Fibroblast of upper back skin (primary cell): ENCODE measurements at places on chromosomes 11 and 22.

GRCh38 chr11:86578727-86579405 is 93.5 kb downstream of the ME3 start:
- no peak for DNase-seq

DNA sequence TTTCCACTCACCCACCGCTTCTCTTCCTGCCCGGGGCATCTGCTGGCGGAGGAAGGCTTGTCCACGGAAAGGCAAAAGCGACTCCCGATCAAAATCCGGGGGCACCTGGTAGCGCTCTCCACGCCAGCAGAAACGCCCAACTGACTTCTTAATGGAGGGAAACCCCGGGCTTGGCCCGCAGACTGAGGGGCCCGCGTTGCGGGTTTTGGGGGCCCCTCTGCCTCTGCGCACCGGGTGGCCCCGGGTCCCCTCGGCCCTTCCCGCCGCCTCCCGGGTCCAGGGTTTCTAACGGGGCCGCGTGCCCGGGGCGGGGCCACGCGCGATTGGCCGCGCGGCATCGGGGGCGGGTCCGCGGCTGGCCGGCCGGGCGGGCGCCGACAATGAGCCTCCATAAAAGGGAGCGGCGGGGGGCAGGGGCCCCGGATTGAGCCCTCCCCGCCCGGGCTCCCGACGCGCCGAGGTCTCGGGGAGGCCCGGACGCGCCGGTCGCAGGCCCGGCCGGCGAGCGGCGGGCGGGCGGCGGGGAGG is at the start of gene SPINDOC:
Gene SPINDOC, plus strand, starts transcription at position 422 of the 528 bp plus-strand sequence. CDS start 231 bp downstream, outside the sequence.
- peak; percentile 71 for DNase-seq

- DNase-seq: peak; percentile 61
These were observed 976.3 kb upstream of the FAT3 start for GRCh38 chr11:91248199-91248807.

DNA sequence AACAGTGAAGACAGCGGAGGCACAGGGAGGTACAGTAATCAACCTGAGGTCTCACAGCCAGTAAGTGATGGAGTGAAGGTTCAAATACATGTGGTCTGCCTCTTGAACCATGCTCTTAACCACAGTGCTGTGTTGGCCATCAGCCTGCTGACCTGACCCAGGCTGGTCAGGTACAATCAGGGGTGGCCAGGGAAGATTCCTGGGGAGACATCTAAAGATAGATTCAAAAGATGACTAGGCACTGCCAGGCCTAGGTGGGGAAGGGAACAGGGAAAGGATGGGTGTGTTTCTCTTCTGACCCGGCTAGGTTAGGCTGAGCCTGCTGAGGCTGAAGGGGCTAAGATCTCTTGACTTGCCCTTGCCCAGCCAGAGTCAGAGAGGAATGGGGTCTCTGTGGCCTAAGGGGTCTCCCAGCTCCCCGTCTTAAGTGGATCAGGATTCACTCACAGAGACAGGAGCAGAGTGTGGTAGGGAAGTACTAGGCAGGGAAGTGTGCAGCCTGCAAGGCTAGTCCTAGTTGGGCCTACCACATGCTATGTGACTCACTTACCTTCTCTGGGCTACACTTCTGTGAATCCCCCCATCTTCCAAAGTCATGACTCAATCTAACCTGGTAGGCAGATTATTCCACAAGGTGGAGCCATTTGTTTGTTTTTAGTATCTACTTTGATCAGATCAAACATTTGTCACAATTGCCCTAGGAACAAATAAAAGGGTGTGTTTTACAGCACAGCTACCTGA is 10.4 kb upstream of the SREBF2 start:
- DNase-seq: peak; percentile 76

GRCh38 chr22:48779661-48780596 is 1047.7 kb downstream of the BRD1 start:
- DNase-seq: no peak

GRCh38 chr22:20223421-20224255 is 44.5 kb downstream of the RTN4R start:
- no peak for DNase-seq

DNA sequence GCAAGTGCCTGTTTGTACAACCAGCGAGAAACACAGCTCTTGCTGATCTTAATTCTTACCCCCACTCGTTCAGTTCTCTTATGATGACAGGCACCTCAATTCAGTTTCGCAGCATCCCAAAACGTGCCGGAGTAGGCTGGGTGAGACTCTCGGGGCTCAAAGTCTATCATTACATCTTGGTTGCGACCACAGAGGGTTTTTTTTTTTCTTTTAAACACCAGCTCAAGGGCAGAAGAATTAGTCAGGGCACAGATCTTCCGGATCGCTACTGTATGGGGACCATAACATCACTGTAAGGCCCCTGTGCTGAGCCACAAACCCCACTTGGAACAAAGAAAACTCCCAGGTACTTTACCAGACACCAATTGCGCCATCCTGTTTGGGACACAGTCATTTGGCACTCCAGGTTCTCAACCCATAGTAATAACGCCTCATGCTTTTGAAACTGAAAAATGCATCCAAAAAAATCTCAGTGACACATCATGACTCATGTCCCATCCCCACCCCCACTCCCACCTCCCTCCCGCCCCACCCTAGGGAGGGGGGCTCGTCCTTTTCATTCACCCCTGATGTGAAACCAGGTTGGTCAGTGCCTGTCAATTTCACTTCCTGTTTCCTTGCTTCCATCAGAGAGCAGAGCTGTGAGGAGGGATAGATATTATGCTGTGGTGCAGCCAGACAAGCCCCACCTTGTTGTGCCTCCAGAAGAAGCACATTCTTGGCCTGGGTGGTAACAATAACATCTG is 41.0 kb upstream of the CD5 start:
- peak; percentile 16 for DNase-seq

DNA sequence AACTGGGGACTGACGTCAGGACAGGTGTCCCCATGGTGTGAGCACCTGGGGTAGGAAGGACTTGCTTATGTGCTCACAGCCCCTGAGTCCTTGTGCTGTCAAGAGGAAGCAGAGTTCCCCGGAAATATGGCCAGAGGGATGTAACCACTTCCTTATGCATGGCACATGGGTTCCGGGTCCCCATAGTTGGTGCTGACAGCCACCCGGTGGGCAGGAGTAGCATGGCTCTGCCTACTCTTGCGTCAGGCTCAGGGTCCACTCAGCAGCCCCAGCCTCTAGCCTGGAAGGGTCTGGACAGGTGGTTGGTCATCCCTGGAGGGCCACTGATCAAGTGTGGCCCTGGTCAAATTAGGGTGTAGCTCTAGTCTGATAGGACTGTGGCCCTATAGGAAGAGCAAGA is 42.8 kb upstream of the CCND1 start:
- DNase-seq: no peak

DNA sequence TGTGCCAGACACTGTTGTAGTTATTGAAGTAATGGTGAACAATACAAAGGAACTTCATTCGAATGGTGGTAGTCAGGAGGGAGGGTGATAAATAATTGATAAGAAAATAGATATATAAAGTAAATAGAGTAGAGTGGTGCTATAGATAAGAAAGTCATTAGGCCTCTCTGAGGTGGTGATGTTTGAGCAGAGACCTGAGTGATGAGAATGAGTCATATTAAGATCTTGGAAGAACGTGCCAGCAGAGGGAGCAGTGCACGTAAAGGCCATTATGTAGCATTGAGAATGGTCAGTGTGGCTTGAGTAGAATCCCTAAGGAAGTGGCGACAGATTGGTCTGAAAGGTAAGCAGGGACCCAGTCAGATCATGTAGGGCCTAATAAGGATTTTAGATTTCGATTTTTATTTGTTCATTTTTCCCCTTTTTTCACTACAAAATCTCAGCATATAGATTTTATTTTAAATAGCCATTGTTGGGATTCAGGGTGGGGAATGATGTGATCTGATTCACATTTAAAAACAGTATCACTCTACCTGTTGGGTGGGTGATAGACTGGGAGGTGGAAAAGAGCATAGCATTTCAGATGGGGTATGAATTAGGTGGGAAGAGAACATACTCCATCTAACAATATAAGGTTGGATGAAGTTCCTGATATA is 44.7 kb downstream of the CCDC90B start:
- DNase-seq: peak; percentile 75

DNA sequence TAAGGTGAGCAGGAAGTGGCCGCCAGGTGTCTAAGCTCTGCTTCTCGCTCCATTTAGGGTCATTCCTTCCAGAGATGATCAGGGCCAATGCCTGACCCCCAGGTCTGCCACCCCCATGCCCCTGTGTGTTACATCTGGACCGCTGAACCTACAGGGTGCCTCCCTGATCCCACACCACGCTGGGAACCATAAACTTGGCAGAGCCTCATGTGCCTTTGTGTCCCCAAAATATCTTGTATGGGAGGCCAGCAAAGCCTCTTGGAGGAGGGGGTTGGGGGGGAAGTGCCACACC is 3.7 kb downstream of the TST start:
- no peak for DNase-seq

DNA sequence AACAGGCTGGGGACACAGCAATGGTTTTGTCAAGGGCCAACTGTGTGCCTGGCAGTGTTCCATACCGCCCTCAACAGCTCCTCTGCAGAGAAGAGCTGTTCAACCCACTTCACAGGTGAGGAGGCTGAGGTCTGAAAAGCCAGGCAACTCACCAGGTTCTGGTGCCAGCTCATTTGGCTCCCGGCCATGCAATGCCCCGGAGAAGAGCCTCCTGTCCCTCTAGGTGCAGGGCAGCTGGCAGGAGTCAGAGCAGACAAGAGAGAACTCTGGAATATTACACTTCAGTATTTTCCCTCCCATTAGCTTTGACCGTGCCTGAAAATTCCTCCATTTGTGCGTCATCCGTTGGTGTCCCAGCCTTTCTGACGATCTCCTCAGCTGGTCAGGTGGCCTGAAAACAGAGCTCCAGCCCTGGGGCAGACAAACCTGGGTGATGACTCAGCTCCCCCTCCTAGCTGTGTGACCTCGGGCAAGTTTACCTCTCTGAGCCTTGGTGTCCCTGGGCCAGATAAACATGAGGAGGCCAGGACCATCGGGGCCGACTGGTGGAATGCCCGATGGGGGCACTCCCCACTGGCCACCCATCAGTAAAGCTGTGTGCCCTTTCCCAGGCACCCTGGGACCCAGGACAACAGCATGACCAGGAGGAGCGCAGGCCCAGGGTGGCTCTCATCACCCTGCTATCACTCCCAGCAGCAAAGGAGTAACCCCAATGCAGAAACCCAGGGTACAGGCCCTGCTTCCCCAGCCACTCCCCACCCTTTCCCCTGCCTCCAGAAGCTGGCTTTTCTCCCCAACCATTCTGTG is 9.6 kb upstream of the C1QTNF6 start:
- no peak for DNase-seq

DNA sequence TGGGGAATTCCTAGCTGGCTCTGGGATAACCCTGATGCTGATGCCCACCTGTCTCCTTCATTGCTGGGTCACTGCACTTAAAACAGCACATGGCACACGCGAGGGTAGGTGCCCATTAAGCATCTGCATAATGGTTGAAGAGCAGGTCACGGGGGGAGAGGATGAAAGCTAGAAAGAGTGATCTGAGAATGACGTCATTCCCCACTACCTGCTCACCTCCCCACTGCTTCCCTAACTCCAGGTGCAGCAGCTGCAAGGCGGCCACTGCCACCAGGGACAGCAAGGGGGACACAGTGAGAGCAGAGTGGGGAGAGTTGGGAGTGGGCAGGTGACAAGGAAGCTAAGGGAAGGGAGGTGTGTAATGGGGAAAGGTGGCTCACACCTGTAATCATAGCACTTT is 27.0 kb downstream of the ADA2 start:
- DNase-seq: no peak

DNA sequence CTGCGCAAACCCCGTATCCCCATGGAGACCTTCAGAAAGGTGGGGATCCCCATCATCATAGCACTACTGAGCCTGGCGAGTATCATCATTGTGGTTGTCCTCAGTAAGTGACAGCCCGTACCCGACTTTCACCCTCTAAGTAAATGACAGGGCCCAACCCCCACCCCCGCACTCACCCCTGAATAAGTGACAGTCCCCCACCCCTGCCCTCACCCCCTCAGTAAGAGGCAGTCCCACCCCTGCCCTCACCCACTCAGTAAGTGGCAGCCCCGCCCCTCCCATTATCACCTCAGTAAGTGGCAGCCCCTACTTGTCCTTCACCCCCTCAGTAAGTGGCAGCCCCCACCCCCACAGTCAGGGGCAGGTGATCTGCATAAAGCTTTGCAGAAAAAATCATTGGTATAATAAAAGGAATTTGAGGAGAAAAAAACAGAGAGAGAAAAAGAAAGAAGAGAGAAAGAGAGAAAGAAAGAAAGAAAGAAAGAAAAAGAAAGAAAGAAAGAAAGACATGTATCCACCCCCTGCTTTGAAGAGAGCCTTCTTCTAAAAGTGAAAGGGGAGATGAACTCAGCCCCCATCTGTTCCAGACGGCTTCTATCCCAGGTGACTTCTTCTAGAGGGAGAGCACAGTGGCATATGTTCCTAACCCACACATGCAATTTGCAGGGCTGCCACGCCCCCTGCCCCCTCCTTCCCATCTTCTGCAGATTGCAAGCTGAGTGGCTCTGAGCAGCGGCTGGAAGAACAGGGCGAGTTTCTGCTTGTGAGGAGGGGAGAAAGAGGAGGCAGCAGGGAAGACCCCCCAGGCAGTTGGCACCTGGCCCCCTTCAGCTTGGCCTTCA is 12.5 kb upstream of the SMIM35 start:
- DNase-seq: no peak

DNA sequence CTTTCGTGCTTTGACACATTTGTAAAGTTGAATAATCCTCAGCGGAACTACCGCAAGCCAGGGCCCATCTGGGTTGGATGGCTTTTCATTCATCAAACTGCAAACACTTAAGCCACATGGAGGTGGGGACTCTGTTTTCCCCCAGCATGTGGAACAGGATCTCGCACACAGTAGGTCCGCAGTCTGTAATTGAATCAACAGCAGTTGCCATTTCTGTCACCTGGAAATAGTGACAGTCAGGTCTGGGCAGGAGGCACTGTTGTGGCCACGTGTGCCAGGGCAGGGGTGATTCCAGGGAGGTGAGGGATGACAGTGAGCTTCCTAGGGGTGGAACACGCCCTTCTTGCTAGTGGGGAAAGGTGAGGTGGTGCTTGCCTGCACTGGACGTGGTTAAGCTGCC is 50.7 kb upstream of the ANO1 start:
- no peak for DNase-seq

DNA sequence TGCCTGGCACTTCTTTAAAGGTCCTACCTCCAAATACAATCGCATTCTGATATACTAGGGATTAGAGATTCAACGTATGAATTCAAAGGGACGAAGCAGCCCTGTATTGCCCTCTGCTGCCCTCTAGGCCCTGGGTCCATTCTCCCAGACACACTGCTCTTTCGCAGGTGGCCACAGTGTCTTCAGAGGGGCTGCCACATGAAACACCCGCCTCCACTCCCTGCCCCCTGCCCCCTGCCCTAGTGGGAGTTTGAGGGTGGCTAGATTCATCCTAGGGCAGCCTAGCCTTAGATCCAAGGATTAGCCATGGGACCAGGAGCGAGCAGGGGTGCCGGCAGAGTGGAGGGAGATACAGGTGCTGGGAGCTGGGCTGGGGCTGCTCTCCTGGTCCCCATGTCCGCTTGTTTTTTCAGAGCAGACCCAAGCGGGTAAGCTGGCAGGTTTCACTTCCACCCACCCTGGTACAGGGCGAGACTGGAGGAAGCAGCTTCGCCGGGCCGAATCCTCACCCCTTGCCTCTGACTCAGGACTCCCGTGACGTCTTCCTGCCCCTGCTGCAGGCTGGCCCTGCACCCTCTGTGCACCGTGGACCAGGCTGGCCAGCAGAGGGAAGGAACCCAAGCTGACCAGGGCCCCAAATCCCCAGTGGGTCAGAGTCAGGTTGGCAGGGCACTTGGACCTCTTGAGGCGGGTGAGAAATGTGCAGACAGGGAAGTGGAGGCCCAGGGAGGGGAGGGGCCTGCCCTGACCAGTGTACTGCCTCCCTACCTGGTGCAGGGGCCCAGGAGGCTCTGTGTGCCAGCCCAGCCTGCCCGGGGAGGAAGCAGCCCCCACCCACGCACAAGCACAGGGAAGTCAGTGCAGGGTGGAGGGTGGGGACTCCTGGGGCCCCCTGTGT is 28.4 kb upstream of the HMOX1 start:
- no peak for DNase-seq
